ENCODE measurements at places on chromosomes 7 and 10. TPM values are rescaled to one million over a fixed set of nuclear protein-coding genes. Genes with fewer than 3 reads are reported as not detected.

Gene DNAJC1
- 26.4 TPM for total RNA-seq

Gene ATXN7L1
- total RNA-seq: 9.6 TPM

Gene TEX36
- total RNA-seq: 0.29 TPM

Gene EIF4EBP2
- total RNA-seq: 44.2 TPM

DNA sequence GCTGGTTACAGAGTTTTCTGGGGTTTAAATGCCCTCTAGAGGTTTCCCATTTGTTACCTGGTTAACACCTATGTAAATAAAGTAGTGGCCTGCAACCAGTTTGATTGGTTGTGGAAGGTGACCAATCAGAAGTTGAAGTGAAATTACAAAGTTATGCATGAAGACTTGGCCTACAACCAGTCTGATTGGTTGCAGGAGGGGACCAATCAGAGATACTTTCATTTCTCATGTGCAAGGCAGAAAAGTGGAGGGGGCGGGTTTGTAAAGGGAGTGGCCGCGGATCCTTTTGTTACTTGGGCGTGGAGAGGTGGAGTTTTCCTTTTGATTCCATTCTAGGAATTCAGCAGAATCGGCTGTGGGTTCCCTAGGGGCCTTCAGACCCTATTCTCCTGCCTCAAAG lies 80.8 kb downstream of the SEC23IP start:
- no peak overlapping the region for H3K4me3 ChIP-seq
- H3K4me1 ChIP-seq: peaks cover 6% of the 10 kb centered on the region
- H3K27me3 ChIP-seq: peaks cover 17% of the 10 kb centered on the region
- no peaks in the 10 kb centered on the region for H3K36me3 ChIP-seq
- H3K27ac ChIP-seq: no peak overlapping the region
- no peak for DNase-seq

GRCh38 chr7:156845379-156846101 lies 47.4 kb downstream of the LMBR1 start:
- no peak for DNase-seq
- no peak overlapping the region for H3K4me3 ChIP-seq
- H3K27me3 ChIP-seq: peaks cover 2% of the 10 kb centered on the region
- peaks cover 31% of the 10 kb centered on the region for H3K4me1 ChIP-seq
- peak overlapping the region; percentile 35 for H3K27ac ChIP-seq

GRCh38 chr10:86086418-86086817 lies 280.2 kb downstream of the GRID1 start:
- DNase-seq: no peak
- no peaks in the 10 kb centered on the region for H3K4me1 ChIP-seq
- no peak overlapping the region for H3K27ac ChIP-seq
- H3K27me3 ChIP-seq: no peaks in the 10 kb centered on the region

DNA sequence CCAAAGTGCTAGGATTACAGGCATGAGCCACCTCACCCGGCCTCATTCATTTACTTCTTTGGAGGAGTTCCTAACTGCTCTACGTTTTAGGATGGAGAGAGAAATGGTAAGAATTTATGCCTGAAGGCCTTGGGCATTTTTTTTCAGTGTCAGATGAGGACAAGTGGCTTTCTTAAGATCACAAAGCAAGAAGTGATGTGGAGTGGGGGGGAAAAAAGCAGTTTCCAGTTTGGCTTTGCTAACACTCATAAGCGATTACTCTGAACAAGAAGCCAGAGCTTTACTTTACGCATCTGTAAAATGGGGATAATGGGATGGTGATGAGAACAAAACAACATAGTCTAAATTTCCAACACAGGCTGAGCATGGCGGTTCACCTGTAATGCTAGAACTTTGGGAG lies 2.6 kb upstream of the PPIA start:
- H3K36me3 ChIP-seq: peaks cover 17% of the 10 kb centered on the region
- H3K27ac ChIP-seq: peak overlapping the region; percentile 72
- H3K4me3 ChIP-seq: no peak overlapping the region
- peaks cover 15% of the 10 kb centered on the region for H3K27me3 ChIP-seq
- peak; percentile 71 for DNase-seq
- H3K4me1 ChIP-seq: peaks cover 38% of the 10 kb centered on the region
